ENCODE measurements at places on chromosomes 13 and 19.

- no peak for DNase-seq
Observed at GRCh38 chr19:52369559-52370340, at the start of gene ZNF880. ZNF880 (plus strand) TSS chr19:52369923; CDS start chr19:52369966, 43 bp downstream.

- no peak for DNase-seq
Observed at GRCh38 chr13:110445183-110445582, 116.3 kb downstream of the RAB20 start.

GRCh38 chr19:55189403-55189835 is 9.3 kb upstream of the SYT5 start:
- peak; percentile 74 for DNase-seq

DNA sequence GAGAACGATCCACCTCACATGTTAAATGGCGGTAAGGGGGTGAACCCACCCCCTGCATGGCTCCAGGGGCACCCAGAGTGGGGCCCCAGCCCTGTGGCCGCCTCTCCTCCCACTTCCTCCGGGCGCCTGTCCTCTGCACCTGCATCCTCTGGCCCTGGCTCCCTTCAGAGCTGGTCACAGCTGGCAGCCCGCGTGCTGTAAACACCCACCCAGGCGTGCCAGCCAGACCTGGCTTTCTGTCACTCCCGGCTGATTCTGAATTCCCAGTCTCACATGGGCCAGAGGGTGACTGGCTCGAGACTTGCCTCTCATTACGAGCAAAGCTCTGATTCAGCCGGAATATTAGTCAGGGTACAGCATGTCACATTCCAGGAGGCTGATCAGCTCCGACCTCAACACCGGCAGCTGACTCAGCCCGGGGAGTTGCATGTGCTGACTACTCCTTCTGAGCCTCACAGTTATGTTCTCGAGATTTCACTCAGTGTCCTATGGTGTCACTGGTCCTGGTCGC is 75.1 kb downstream of the GNG7 start:
- DNase-seq: peak; percentile 98
